Amygdala (tissue), 56 donors: ENCODE measurements at places on chromosomes 11 and 22.

- DNase-seq = no peak
These were observed 11.8 kb upstream of the MICAL2 start for GRCh38 chr11:12098601-12099000.

- DNase-seq = no peak
These were observed 42.3 kb downstream of the ANKRD42 start for GRCh38 chr11:83235825-83236224.

DNA sequence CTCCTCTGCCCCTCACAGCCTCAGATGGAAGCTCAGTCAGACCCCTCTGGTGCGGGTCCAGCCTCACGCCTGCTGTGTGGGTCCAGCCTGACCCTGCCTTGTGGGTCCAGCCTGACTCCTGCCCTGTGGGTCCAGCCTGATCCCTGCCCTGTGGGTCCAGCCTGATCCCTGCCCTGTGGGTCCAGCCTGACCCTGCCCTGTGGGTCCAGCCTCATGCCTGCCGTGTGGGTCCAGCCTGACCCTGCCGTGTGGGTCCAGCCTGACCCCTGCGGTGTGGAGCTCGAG lies 445.3 kb downstream of the BRD1 start:
- no peak for DNase-seq

GRCh38 chr11:127226949-127227348 lies 226.4 kb upstream of the KIRREL3 start:
- no peak for DNase-seq

- DNase-seq = no peak
These were observed 27.2 kb downstream of the IGSF9B start for GRCh38 chr11:133929401-133930052.

- DNase-seq = no peak
These were observed 660.1 kb downstream of the OPCML start for GRCh38 chr11:132872211-132872610.

DNA sequence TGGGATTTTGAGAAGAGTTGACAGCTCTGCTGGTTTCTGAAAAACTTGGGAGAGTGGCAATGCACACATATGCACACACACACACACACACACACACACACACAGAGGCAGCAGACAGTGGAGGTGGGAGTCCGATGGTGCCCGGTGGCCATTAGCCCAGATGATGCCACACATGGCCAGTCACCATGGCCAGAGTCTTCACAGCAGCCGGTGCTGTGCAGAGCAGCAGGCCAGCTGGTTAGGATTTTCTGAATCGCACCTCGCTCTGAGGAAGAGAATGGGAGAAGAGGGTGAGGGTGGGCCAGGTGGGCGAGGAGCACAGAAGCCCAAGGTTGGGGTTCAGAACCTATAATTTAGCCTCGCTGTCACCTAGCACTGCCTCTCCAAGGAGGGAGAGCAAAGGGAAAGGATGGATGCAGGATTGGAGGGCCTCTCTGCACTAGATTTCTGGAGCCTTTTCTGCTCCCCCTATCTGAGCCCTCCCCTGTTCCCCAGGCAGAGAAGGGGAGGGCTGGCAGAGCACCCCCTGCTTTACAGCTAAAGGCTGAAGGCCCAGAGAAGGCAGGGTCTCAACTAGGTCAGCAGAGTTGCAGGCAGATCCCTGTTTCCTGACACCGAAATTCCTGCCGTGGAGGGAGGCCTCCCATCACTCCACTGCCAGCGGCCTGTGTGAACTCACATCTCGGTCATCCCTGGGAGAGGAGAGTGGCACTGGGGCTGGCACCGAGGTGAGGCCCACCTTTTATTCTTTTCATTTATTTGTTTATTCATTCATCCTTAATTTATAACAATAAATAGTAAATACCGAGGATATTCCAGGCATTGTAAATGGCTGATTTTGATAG lies 25.8 kb upstream of the FXYD6 start:
- no peak for DNase-seq

DNA sequence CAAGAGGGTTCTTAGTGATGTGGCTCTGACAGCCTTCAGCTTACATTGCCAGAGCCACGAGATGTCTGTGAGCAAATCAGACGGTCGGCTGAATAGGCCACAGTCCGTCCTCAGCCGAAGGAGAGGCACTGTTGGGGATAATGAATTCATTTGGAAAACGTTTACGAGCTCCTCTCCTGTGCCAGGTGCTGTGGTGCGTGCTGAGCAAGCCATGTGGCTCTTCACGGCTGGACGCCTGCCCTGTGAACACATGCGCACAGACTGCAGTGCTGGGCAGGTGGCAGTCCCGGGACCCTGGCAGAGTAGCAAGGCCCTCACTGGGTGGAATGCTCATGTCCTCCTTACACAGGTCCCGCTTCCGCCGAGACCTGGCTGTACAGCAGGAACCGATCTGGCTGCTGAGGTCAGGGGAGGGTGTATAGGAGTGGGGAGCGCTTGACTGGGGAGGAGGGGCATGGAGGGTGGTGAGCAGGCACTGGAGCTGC lies 6.8 kb downstream of the TBC1D22A start:
- peak; percentile 27 for DNase-seq

- no peak for DNase-seq
These were observed 484.0 kb downstream of the ETS1 start for GRCh38 chr11:128103278-128103873.

- no peak for DNase-seq
These were observed 1506.5 kb downstream of the TBC1D22A start for GRCh38 chr22:48268771-48269552.

- no peak for DNase-seq
These were observed 5.8 kb upstream of the TUB start for GRCh38 chr11:8075119-8075726.

DNA sequence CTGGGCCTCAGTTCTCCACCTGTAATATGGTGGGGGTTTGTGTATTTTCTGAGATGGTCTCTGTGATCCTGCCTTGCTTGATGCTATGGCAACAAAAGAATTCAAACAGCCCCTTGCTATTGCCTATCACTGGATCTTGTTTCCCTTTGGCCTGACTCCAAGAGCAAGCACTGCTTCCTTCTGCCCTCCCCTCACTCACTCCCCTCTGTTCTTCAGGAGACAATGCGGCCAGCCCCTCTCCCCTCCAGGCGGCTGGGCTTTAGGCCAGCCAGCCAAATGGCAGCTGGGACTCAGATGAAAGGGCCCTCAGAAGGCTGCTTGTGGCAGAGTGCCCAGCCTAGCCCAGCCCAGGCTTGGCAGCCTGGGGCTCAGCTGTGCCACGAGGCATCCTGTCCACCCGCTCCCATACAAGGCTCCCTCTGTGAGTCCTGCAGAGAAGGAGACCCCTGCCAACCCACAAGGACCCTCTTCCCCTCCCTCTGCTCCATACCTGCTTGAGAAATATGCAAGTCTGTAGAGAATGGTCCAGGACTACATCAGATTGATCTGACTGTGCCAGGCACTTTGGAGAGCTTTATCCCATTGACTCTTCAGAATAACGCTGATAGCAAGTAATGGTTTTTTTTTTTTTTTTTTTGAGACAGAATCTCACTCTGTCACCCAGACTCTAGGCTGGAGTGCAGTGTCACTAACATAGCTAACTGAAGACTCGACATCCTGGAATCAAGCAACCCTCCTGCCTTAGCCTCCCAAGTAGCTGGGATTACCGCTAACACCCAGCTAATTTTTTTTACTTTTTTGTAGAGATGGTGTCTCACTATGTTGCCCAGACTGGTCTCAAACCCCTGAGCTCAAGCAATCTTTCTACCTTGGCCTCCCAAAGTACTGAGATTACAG lies 7.6 kb upstream of the KCTD14 start:
- peak; percentile 83 for DNase-seq

GRCh38 chr11:22991196-22991595 lies 130.9 kb upstream of the CCDC179 start:
- DNase-seq = no peak

DNA sequence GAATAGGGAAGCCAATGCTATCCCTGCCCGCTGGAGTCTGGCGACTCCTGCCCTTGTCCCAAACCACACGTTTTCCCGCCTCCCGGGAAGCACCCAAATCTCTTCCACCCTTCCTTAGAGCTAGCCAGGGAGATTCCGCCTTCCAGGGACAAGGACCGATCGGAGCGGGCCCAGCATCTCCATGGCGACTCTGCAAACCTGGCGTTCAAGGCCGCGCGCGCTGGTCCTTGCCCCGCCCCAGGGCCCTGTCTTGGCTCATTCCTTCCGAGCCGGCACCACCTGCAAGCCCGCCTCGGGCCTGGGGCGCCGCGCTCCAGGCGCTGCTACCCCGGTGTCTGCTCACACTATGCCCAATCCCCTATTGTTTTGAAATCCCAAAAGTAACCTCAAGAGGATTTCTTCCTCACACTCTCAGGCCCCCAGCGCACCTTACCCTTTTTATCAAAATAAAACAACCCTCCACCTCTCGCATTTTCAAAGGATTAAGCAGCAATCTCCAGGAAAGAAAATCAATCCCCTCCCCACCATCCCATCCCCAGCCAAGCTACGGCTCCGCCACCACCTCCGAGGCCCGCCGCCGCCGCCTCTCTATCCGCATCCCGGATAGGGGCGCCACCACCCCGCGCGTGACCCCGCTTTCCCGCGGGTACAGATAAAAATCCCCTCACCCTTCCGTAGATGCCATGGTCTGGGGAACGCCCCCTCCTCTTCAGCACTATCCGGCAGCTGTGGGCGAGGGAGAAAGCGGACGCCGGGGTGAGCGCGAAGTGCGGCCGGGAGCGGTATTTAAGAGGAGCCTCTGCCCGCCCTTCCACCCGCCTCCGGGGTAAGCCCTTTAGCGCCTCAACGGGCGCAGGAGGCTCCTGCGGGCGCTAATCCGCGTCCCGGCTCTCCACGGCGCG lies 825 bp downstream of the SLC1A2 start:
- DNase-seq = no peak

DNA sequence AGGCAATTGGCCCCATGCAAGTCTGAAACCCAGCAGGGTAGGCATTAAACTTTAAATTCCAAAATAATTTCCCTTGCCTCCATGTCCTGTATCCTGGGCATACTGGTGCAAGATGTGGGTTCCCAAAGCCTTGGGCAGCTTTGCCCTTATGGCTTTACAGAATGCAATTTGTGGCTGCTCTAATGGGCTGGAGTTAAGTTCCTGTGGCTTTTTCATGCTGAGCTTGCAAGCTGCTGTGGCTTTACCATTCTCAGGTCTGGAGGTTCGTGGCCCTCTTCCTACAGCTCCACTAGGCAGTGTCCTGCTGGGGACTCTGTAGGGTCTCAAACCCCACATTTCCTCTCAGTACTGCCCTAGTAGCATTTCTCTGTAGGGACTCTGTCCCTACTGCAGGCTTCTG lies 15.0 kb upstream of the BIRC3 start:
- DNase-seq = no peak

DNA sequence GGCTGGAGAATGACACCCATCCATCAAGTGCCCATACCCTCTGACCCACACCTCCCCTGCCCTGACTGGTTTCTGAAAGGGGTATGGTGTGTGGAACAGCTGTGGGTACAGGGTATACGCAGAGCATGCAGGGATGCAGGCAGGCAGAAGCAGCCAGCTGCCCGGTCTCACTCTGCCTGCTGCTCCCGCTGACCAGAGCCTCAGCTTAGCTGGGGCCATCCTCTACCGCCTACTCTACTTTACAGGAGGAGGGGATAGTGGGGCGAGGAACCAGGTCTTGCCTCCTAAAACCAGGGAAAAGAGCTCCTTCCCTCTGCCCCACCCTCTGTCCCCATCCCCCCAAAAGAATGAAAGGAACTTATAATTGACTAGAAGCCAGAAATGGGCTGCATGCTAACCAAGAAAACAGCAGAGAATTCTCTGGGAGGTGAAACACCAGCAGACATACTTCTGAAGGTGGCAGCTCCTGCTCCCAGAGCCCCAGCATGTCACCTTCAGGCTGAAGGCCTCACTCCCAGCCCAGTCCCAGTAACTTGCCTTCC lies 13.0 kb upstream of the CHRM4 start:
- no peak for DNase-seq

GRCh38 chr11:55732936-55733335 lies 40.3 kb upstream of the OR5D13 start:
- no peak for DNase-seq

DNA sequence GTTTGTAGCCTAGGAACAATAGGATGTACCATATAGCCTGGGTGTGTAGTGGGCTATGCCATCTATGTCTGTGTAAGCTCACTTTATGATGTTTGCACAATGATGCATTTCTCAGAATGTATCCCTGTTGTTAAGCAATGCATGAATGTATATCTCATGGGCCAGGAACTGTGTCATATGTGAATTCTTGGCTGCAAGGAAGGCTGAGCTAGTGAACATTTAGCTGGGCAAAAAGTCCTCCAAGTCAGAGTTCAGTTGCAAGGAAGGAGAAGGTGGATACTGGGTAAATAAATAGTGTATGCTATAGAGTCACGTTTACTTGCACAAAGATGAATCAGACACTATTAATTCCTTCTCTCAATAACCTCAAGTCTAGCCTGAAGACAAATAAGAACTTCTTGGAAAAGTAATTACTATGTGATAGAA lies 136.1 kb downstream of the EHF start:
- no peak for DNase-seq
